Articular chondrocyte of knee joint (primary cell): ENCODE measurements at places on chromosomes 1 and 21. TPM values are rescaled to one million over a fixed set of nuclear protein-coding genes. Genes with fewer than 3 reads are reported as not detected.

CR1L gene
- not detected in 2 replicates for total RNA-seq

CNTN2 gene
- total RNA-seq, result 0.39 and 0.86 TPM in 2 replicates

LRRIQ3 gene
- total RNA-seq, result 0.39 and 1.5 TPM in 2 replicates

LRRC38 gene
- not detected in 2 replicates for total RNA-seq

MTARC1 gene
- 1.9 and 3.0 TPM in 2 replicates for total RNA-seq

BSDC1 gene
- total RNA-seq, result 53.4 and 55.7 TPM in 2 replicates

HNRNPR gene
- 85.9 and 94.9 TPM in 2 replicates for total RNA-seq

LCA5L gene
- 3.6 and 5.6 TPM in 2 replicates for total RNA-seq

DMBX1 gene
- not detected in 2 replicates for total RNA-seq

IGFN1 gene
- not detected in 2 replicates for total RNA-seq
